ENCODE measurements at places on chromosomes 5 and 9.

GRCh38 chr5:68299105-68299504, 83.5 kb downstream of the PIK3R1 start:
- DNase-seq = no peak

DNA sequence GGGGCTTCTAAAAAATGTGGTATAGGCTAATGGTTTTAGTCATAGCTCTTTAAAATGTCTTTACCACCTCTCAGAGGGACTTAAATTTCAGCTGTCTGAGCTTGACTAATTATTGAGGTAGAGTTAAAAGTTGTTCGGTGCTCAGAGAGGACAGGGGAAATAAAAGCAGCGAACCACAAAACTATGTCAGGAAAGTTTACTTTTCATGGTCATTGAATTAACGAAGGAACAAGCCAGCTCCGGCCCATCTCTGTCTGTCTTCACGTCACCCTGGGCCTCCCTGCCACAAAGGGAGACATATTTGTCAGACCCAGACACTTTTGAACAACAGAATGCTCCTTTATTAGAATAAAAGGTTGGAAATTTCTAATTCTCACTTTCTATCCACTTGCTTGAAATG, 98.8 kb upstream of the EFNA5 start:
- no peak for DNase-seq

DNA sequence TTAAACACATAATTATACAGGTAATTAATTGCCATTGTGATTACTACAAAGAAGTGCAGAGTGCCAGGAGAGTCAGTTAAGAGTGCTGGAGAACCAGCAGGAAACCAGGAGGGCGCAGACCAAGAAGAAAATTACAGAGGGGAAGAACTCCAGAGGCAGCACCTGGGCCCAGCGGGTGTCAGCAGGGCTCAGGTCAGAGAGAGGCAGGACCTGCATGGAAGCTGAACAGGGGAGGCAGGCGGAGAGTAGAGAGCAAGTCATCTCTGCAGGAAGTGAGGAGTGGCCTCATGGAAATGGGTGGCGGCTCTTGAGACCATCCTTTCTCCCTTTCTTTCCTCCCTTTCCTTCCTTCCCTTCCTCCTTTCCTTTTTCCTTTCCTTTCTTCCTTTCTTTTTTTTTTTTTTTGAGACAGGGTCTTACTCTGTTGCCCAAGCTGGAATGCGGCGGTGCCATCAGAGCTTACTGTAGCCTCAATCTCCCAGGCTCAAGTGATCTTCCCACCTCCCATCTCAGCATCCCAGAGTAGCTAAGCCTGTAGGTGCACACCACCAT, 4.0 kb upstream of the ZBTB34 start:
- peak; percentile 89 for DNase-seq

- DNase-seq = no peak
These were observed 56.4 kb upstream of the UBAC1 start for GRCh38 chr9:136017289-136018190.

GRCh38 chr5:172564883-172565282, 76.2 kb upstream of the NEURL1B start:
- DNase-seq = no peak
